ENCODE measurements at places on chromosomes 7 and 10.

GRCh38 chr7:80318081-80318480 lies 183.4 kb downstream of the GNAI1 start:
- no peak for DNase-seq

DNA sequence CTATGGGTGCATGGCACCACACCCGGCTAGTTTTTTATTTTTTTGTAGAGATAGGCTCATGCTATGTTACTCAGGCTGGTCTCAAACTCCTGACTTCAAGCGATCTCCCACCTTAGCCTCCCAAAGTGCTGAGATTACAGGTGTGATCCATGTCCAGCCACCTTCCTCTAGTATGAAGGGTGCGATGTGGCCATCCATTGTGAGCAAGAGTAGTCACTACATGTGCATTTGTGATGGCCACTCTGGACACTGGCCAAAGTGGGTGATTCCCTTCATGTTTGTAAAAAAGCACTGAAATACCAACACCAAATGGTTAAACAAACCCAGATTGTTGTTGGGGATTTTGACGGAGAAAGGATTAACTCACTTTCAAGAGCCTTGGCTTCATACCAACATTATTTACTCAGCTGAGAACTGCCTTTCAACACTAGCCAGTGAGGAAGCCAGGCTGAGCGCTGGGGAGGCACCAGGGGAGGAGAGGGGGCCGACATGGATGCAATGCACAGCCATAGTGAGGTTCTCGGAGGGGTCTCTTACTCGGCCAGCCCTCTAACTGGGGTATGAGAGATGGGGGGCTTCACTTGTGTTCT lies 198.1 kb upstream of the LYZL2 start:
- DNase-seq = no peak

DNA sequence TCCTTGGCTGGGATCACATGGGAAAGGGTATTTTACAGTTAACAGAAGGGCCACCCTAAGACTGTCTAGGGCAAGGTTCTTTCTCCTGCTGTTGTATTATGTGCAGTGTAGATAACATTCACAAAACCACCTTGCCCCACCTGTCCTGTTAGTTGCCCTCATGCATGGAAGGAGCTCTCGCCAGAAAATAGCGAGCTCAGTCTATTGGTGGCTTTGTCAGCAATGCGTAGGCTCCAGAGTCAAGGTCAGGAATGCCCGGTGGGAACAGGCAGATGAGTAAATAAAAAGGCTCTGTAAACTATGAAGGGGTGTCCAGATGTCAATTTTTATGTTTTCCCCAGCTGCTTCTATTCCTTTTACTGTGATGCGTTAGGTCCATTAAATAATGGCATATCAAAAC lies 107.1 kb upstream of the WDR11 start:
- no peak for DNase-seq

- DNase-seq = no peak
These were observed 30.1 kb upstream of the CD36 start for GRCh38 chr7:80608336-80608735.

GRCh38 chr10:13633689-13634088 lies 46.9 kb downstream of the PRPF18 start:
- DNase-seq = no peak
